Fibroblast of skin of right quadriceps (primary cell): ENCODE measurements at places on chromosomes 11 and 22.

DNA sequence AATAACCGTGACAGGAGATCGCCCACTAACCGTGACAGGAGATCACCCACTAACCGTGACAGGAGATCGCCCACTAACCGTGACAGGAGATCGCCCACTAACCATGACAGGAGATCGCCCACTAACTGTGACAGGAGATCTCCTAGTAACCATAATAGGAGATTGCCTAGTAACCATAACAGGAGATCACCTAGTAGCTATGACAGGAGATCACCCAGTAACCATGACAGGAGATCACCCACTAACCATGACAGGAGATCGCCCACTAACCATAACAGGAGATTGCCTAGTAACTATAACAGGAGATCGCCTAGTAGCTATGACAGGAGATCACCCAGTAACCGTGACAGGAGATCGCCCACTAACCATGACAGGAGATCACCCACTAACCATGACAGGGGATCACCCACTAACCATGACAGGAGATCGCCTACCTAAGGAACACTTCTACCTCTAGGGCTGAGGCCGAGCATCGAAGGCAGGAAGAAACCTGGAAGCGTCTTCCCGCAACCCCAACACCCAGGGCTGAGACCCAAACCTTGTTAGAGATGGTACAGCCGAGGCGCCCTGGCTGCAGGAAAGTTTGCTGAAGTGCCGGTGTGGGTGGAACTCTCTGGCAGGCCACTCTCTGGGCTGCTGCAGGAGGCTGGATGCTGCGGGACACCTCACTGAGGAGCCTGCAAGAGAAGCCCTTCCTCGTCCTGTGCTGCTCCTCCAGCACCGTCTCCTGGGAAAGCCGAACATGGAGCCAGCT, 67.5 kb upstream of the THY1 start:
- DNase-seq: no peak

- DNase-seq: no peak
Observed at GRCh38 chr11:78140392-78141077, 1.1 kb upstream of the ALG8 start.

GRCh38 chr22:40758390-40758789, 60.8 kb downstream of the SLC25A17 start:
- DNase-seq: no peak

- DNase-seq: no peak
Observed at GRCh38 chr11:125165843-125166763, 1.6 kb downstream of the PKNOX2 start.

GRCh38 chr11:66325263-66325671, 8.4 kb upstream of the CD248 start:
- DNase-seq: no peak

DNA sequence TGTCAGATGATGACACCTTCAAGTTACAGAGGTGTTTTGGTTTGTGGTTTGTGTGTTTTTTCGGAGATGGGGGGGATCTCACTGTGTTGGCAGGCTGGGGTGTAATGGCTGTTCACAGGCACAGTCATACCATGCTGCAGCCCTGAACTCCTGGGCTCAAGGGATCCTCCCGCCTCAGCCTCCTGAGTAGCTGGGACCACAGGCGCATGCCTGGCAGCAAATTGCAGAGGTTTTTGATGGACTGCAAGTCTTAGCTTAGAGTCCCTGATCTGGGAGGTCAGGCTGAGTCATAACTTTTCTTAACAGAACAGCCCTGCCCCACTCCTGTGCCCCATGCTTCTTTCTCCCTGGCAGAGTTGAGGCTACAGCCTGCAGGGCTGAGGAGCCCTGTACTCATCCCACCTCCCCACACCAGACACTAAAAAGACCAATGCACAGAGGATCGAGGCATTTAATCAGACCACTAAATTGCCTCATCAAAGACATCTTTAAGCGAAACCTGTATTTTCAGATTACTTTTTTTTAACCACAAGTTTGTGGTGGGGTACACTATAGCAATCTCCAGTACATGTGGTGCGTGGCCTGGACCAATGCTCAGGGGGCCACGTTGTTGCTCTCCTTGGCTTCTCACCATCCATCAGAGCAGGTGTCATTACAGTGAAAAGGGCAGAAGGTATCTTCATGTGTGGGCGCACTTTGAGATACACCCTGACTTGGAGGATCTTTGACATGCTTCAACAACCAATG, 17.1 kb upstream of the ADORA2A start:
- DNase-seq: peak; percentile 32

GRCh38 chr11:82560836-82561235, 172.8 kb downstream of the FAM181B start:
- DNase-seq: no peak

- DNase-seq: no peak
Observed at GRCh38 chr11:14768526-14769188, 123.4 kb downstream of the CYP2R1 start.

- no peak for DNase-seq
Observed at GRCh38 chr11:80315200-80315599, 874.4 kb upstream of the TENM4 start.

- no peak for DNase-seq
Observed at GRCh38 chr11:122923302-122923701, 40.7 kb downstream of the JHY start.

GRCh38 chr11:88950975-88951374, 114.8 kb downstream of the GRM5 start:
- no peak for DNase-seq

DNA sequence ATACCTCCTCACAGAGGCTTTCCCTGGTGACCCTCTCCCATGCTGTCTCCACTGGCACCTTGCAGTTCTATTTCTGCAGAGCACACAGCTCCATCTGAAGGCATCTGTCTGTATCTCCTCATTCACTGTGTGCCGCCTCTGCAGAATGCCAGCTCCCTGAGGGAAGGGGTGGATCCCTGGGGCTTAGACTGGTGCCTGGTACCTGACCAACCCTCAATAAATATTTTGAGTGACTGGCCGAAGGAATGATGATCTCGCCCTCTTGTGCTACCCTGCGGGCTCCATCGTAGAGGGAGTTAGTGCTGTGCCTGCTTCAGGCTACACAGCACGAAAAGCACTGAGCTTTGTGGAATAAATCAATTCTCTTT, 1.6 kb downstream of the CBX7 start:
- DNase-seq: no peak

- peak; percentile 90 for DNase-seq
Observed at GRCh38 chr11:122069707-122070360, 46.2 kb downstream of the BLID start.

GRCh38 chr11:131486100-131486499, 115.7 kb downstream of the NTM start:
- DNase-seq: peak; percentile 90

GRCh38 chr22:27150544-27150941, 493.2 kb downstream of the MIAT start:
- peak; percentile 42 for DNase-seq

- peak; percentile 97 for DNase-seq
Observed at GRCh38 chr22:36541831-36542411, 13.0 kb upstream of the EIF3D start.

GRCh38 chr11:68609761-68610160, 74.6 kb upstream of the GAL start:
- DNase-seq: no peak
